ENCODE measurements at places on chromosomes 13 and 19.

DNA sequence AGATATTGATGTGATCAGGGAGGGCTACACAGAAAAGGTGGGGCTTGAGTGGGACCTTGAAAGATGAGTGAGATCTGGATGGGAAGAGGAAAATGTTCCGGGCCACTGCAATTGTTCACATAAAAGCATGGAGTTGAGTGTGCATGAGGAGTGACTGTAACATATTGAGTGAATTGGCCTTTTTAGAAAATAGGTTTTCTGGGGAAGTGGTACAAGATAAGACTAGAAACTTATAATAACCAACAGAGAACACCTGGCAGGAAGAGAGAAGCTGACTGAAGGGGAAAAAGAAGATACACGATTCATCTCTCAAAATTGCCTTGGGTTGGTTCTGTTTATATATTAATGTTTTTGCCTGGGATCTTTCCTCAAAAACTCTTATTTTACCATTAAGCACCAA, 32.2 kb downstream of the SLC10A2 start:
- DNase-seq: no peak

- DNase-seq: no peak
Observed at GRCh38 chr13:112967686-112968379, 1.2 kb upstream of the MCF2L start.

- DNase-seq: no peak
Observed at GRCh38 chr13:29270271-29270985, 325.1 kb downstream of the SLC7A1 start.

GRCh38 chr19:2478756-2479555, 3.0 kb downstream of the GADD45B start:
- DNase-seq: peak; percentile 59

DNA sequence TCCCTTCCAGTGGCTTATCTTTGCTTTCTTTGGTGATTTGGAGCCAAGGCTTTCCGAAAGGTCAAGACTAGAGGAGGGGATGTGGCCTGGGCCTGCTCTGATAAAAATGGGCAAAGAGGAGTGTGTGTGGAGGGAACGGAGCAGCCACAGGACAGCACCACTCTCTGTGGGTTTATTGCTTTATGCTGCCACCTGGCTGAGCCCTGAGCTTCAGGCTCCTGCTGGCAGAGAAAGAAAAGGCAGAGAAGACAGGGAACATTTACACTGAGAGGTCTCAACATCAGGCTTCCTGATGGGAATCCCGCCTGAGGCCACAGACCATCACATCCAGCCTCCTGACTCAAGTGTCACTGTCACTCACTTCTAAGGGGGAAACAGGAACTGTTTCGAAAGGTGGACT, 9.2 kb upstream of the GSX1 start:
- DNase-seq: no peak

DNA sequence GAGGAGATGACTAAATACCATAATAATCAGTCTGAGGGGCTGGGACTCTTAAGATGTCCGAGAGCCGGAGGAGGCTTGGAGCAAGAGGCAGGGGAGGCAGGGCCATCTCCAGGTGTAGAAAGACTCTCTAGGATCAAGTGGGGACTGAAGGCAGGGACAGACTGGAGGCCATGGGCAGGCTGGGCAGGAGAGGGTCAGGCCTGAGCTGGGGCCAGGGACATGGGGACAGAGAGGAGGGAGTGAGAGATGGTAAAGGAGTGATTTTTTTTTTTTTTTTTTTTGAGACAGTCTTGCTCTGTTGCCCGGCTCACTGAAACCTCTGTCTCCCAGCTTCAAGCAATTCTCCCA, 2.2 kb downstream of the JOSD2 start:
- DNase-seq: no peak

DNA sequence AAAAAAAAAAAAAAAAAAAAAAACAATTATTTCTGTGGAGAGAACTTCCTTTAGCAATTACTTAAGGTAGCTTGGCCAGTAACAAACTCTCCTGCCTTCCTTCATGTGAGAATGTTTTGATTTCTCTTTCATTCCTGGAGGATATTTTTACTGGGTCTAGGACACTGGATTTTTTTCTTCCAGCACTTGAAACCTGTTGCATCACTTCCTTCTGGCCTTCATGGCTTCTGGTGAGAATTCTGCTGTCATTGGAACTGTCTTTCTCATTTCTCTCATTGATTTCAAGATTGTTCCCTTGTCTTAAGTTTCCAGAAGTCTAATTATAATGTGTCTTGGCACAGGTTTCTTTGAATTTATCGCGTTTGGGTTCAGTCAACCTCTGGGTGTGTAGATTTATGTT, 19.3 kb upstream of the RAB20 start:
- no peak for DNase-seq

DNA sequence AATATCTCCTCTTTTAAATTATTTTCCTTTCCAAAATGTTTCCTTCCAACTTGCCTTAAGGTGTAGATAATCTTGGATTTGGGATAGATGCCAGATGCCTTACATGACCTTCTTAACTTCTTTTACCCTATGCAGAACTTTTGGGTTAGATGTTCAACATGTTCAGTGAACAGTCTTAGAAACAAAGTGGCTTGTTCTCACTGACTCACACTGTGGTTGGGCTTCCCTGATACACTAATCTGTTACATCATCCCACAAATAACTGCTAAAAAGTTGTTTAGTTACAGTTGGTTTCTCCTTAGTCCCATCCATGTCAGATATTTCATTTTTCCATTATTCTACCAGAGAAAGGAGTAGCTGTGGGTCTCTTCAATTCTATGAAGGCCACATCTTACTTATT, 2638.2 kb downstream of the PCDH9 start:
- DNase-seq: no peak

DNA sequence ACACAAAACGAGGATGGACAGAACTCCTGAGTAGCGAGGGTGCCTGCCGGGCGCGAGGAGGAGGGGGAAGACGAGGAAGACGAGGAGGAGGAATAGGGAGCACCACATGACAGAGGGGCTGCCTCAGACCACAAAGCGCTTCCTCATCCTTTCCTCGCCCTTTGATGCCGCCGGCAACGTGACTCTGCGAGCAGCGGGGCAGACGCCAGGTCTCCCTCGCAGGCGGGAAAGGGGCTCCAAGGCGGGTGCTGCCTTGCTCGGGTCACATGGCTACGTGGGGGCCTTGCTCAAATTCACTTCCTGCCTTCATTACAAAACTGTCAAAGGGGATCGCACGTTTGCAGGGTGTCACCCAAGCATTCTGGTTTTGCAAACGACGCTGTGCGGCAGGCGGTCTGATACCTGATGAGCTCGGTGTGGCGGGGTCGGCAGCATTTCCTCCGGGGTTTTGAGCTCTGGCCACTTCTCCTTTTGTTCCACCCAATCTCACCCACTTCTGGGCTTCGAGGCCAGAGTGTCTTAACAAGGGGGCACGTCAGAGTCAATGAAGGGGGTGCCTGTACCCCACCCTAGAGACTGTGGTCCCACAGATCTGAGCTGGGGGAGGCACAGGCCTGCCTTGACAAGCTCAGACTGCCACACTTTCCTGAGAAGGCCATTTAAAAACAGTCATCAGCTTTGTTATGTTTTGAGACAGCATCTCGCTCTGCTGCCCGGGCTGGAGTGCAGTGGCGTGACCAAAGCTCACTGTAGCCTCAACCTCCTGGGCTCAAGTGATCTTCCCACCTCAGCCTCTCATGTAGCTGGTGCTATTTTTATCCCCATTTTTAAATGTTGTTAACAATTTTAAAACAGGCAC, 14.9 kb downstream of the MAP2K2 start:
- peak; percentile 37 for DNase-seq

GRCh38 chr13:43129511-43130110, 106.2 kb downstream of the DNAJC15 start:
- no peak for DNase-seq

GRCh38 chr13:113207460-113207859, 1.0 kb downstream of the PCID2 start:
- no peak for DNase-seq

GRCh38 chr13:76826527-76826926, 59.7 kb downstream of the KCTD12 start:
- DNase-seq: no peak

GRCh38 chr13:97810152-97810551, 143.3 kb upstream of the IPO5 start:
- no peak for DNase-seq

DNA sequence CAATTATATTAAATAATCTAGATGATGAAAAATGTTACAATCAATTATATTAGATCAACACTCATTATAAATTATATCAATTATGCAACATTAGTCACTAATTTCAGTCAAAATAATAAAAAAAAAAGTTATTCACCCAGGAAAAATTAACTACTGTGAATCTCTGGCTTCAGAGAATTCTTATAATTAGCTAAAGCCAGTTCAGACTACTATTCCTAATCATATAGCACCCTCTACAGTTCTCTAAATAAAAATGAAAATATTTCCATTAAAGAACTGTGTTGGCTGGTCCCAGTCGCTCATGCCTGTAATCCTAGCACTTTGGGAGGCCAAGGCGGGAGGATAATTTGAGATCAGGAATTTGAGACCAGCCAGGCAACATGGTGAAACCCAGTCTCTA, 33.0 kb downstream of the XPO4 start:
- DNase-seq: no peak

DNA sequence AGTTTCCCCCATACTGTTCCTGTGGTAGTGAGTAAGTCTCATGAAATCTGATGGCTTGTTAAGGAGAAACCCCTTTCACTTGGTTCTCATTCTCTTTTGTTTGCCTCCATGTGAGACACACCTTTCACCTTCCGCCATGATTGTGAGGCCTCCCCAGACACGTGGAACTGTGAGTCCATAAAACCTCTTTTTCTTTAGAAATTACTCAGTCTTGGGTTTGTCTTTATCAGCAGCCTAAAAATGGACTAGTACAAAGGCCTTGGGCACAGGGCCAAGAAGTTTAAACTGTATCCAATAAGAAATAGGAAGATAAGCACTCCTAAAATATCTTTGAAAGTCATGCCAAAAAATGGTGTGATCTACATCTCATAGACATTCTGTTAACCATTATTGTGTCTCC, 176.9 kb downstream of the TBC1D4 start:
- DNase-seq: no peak

- DNase-seq: no peak
Observed at GRCh38 chr13:52001120-52001731, 10.0 kb downstream of the ATP7B start.

GRCh38 chr19:4974880-4975469, 6.1 kb downstream of the KDM4B start:
- no peak for DNase-seq

GRCh38 chr19:38617283-38617763, 430 bp downstream of the MAP4K1 start:
- peak; percentile 16 for DNase-seq

DNA sequence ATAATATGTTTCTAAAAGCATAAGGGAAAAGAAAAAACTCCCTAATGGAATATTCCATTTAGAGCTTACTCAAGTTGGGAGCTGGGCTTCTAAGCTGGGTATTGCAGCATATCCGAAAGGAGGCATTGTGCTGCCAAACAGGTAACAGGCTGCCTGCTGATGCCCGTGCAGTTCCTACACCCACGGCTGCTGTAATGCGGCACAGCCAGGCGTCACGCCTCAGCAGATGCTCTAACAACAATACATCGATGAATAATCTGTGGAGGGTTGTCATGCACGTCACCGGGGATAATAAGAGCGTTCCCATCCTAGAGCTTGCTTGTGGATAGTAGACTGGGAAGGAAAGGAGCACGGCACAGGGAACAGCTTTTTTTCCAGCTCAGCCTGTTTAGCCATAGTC, 1582.1 kb upstream of the SLC10A2 start:
- DNase-seq: no peak

GRCh38 chr13:81602241-81602640, 1261.3 kb upstream of the SPRY2 start:
- no peak for DNase-seq

- DNase-seq: no peak
Observed at GRCh38 chr19:35797663-35798062, 15.0 kb downstream of the PRODH2 start.
